Left ventricle myocardium inferior (tissue), 1 donor: ENCODE measurements at places on chromosomes 12 and 14. TPM values are rescaled to one million over a fixed set of nuclear protein-coding genes. Genes with fewer than 3 reads are reported as not detected.

- H3K27me3 ChIP-seq: peaks cover 7% of the 10 kb centered on the region
- H3K36me3 ChIP-seq: peaks cover 73% of the 10 kb centered on the region
- H3K4me1 ChIP-seq: peaks cover 99% of the 10 kb centered on the region
Observed at GRCh38 chr12:4280351-4281163, 7.0 kb downstream of the CCND2 start.

GRCh38 chr14:63224196-63224595, 20.0 kb downstream of the RHOJ start:
- peaks cover 20% of the 10 kb centered on the region for H3K4me1 ChIP-seq
- no peaks in the 10 kb centered on the region for H3K27me3 ChIP-seq

GRCh38 chr12:74241341-74241740, 296.3 kb upstream of the ATXN7L3B start:
- H3K27me3 ChIP-seq: no peaks in the 10 kb centered on the region
- no peak for DNase-seq
- H3K4me1 ChIP-seq: no peaks in the 10 kb centered on the region

DNA sequence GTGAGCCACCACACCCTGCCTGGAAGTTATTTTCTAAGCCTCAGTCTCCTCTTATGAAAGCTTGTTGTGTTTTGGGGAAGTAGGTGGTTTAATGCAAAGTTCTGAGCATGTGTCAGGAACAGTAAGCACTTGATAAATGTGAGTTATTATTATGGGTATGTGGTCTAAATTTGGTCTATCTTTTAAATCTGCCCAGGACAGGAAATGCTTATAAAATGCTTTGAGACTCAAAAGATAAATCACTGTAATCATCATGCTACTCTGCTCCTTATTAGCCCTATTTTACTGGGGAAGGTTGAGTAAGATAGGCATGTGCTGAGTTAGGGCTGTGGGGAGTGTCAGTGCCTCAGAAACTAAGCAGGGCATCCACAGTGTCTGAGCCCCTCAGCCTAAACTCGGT, 13.1 kb upstream of the SRSF5 start:
- H3K27ac ChIP-seq: no peak overlapping the region
- no peaks in the 10 kb centered on the region for H3K27me3 ChIP-seq
- DNase-seq: no peak
- H3K4me1 ChIP-seq: peaks cover 5% of the 10 kb centered on the region
- H3K36me3 ChIP-seq: no peaks in the 10 kb centered on the region

DNA sequence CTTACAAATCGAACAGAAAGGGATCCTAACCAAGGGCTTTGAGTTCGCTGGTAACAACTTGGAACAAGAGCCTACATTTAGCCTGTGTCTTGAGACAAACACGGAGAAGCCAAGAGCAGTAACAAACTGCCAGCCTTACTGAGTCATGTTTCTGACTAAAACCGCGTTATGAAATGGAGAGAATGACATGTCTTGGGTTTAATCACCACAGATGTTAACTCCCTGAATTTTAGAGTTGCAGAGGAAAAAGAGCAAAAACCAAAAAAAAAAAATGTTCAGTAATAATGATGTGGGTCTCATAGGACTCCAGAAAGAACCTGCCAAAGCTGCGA, 1.0 kb downstream of the BLTP3B start:
- DNase-seq: no peak
- peak overlapping the region; percentile 90 for H3K4me3 ChIP-seq
- H3K4me1 ChIP-seq: peaks cover 48% of the 10 kb centered on the region
- H3K27ac ChIP-seq: peak overlapping the region; percentile 94
- H3K27me3 ChIP-seq: no peaks in the 10 kb centered on the region

CYP27B1 gene
- total RNA-seq: not detected

DNA sequence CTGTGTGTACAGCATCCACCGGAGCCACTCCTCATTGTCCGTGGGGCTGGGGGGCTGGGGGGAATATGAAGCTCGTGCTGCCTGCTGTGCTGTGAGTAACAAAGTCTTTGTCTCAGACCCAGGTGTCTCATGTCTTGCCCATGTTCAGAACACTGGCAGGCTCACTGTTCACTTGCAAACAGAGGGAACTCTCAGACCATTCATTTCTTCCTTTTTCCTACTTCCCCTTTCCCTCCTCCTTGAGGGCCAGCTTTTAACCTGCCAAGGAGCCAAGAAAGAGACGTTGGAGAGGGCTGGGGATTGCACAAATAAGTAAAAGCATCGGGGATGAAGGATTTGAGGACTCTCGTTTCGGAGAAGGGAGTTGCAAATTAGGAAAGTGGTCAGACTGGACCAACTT, 21.6 kb downstream of the GPR132 start:
- H3K4me3 ChIP-seq: no peak overlapping the region
- no peaks in the 10 kb centered on the region for H3K4me1 ChIP-seq
- no peaks in the 10 kb centered on the region for H3K36me3 ChIP-seq
- H3K27me3 ChIP-seq: peaks cover 75% of the 10 kb centered on the region

DNA sequence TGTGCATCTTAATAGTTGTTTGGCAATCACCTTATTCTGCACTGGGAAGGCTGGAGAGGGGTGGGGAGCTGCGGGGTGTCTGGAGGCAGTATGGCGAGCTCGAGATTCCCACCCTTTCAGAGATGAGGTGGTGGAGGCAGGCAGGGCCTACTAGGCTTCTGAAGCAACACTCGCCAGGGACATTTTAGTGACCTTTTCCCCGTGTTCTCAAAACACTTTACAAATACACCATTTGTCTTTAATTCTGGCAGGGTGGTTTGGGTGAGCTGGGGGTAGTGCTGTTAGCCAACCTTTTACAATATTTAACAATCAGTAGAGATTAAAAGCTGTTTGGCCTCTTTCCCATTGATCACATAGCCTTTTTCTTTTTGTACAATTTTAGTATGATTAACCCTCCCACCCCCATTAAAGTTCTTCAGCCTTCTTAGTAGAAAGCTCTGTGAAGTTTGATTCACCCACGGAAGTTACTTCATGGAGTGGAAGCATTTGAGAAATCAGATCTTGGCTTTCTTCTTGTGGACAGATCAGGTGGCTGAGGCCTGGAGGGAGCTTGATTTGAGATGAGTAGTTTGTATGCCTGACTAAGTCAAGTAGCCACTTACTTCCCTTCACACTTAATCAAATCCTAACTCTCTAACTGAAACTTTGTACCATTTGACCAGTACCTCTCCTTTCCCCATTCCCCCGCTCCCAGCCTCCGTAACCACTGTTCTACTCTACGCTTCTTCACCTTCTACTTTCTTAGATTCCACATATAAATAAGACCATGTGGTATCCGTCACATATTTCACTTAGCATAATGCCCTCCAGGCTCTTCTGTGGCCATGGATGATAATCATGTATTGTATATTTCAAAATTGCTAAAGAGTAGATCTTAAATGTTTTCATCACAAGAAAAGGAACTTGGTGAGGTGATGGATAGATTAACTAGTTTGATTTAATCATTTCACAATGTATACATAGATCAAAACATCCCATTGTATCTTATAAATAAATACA, 41.0 kb downstream of the TRAF3 start:
- no peak overlapping the region for H3K4me3 ChIP-seq
- no peaks in the 10 kb centered on the region for H3K36me3 ChIP-seq
- no peak for DNase-seq
- H3K27ac ChIP-seq: no peak overlapping the region
- H3K27me3 ChIP-seq: no peaks in the 10 kb centered on the region
- no peaks in the 10 kb centered on the region for H3K4me1 ChIP-seq

SERPINA9 gene
- total RNA-seq: not detected

DNA sequence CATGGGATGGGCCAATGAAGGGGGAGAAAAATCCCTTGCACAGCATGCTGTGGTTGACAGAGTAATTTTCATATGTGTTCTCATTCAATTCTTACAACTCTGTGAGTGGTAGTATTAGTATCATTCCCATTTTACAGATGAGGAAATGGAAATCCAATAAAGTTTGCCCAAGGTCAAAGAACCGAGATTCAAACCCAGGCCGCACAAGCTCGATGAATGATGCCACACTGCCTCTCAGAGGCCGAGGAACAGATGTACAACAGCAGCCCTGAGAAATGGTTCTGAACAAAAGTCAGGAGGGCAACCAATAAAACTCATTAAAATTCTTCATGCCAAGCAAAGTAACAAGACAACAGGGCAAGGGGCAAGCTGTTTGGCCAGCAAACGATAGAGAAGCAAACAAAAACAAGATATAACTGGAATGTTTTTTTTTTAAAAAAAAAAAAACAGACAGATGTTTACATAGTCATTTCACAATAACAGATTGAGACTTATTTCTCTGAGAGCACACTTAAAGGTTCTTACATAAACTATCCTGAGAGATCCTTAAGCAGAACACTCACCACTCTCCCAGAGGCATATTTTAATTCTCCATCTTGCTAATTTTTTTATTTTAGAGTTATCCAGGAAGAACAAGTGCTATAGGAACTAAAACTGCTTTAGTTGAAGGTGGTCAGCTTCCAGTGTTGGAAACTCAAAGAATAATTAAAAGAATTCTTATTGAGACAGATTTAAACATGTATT, 85.8 kb downstream of the EXOC5 start:
- no peaks in the 10 kb centered on the region for H3K36me3 ChIP-seq
- no peak overlapping the region for H3K27ac ChIP-seq
- no peaks in the 10 kb centered on the region for H3K4me1 ChIP-seq
- DNase-seq: no peak

CACNA1C gene
- 137 TPM for total RNA-seq

DNA sequence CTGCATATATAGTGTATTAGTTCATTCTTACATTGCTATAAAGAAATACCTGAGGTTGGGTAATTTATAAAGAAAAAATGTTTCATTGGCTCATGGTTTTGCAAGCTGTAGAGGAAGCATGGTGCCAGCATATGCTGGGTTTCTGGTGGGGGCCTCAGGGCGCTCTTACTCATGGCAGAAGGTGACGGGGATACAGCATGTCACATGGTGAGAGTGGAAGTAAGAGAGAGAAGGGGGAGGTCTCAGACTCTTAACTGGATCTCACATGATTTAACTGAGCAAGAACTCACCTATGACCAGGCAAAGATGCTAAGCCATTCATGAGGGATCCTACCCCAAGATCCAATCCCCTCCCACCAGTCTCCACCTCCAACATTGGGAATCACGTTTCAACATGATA, 15.9 kb upstream of the PAWR start:
- no peaks in the 10 kb centered on the region for H3K36me3 ChIP-seq
- no peak for DNase-seq
- no peak overlapping the region for H3K4me3 ChIP-seq
- H3K4me1 ChIP-seq: no peaks in the 10 kb centered on the region

COL2A1 gene
- not detected for total RNA-seq

GRCh38 chr12:46874642-46875041, 48.8 kb upstream of the SLC38A4 start:
- peaks cover 3% of the 10 kb centered on the region for H3K36me3 ChIP-seq
- peak; percentile 40 for DNase-seq
- no peak overlapping the region for H3K4me3 ChIP-seq
